ENCODE measurements at places on chromosomes 4 and X.
A peak's percentile ranks its signal among the peaks of the same experiment; 100 is the strongest.

DNA sequence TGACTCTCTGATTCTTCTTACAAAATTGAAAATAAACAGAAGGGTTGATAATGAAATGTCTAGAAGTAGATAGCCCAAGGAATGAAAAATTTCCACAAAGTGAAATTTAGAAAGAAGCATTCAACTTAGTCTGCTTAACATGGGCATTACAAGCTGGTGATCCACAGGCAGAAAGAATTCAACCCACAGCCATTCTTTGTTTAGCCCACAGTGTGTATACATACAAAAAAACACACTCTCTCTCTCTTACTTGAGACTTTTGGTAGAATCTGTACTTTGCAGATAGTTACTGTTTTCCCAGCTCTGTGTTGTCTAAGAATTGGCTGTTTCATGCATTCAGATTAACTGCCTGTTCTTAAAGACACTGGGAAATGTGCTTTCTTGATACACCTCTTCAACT is 159.8 kb downstream of the SLC4A4 start:
- DNase-seq: no peak

GRCh38 chr4:103075435-103075893 is 1.1 kb downstream of the SLC9B2 start:
- DNase-seq: no peak

- DNase-seq: no peak
These were observed 36.0 kb upstream of the ARSJ start for GRCh38 chr4:114015444-114015899.

GRCh38 chr4:89108091-89108490 is 3.2 kb upstream of the TIGD2 start:
- no peak for DNase-seq

GRCh38 chr4:34720571-34720970 is 1523.7 kb downstream of the ARAP2 start:
- peak; percentile 46 for DNase-seq

GRCh38 chr4:162163892-162164759 is at the start of gene FSTL5:
Gene FSTL5 (minus strand): TSS chr4:162164000. CDS start chr4:162111396, 52,604 bp downstream.
- no peak for DNase-seq

DNA sequence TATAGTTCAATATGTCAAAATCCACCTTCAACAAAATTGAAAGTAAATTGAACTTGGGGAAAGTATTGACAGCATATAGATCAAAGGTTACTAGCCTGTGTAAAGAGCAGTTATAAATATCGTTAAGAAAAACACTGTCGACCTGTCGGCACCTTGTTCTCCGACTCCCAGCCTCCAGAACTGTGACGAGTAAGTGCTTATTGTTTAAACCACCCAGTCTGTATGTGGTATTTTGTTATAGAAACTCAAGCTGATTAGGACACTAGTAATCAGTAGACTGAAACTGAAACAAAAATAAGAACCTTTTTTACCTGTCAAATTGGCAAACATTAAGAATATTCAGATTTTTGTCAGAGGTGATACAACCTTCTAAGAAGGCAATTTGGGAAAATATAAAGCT is 17.0 kb downstream of the HTT start:
- no peak for DNase-seq

GRCh38 chr4:127643791-127644190 is 11.0 kb downstream of the INTU start:
- DNase-seq: no peak

DNA sequence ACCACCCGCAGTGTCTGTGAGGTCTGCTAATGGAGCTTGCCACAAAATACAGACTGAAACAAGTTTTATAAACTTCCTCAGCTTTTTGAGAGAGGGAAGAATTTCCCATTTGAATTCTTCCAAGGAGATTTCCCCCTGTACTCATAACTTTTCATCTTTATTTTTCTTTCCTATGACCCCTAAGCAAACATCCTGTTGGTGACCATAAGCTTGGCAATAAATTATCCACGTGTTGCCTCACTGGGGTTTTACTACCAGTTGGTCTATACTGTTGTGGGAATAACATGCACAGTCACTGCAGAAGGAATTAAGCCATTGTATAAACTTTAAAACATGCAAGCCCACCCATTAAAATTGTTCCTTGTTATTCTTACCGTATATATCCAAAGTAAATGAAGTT is 86.2 kb downstream of the SLC39A8 start:
- DNase-seq: no peak

GRCh38 chr4:152585023-152585441 is 49.1 kb upstream of the FBXW7 start:
- DNase-seq: no peak

GRCh38 chr4:121656269-121656641 is 40.5 kb downstream of the ANXA5 start:
- peak; percentile 22 for DNase-seq

DNA sequence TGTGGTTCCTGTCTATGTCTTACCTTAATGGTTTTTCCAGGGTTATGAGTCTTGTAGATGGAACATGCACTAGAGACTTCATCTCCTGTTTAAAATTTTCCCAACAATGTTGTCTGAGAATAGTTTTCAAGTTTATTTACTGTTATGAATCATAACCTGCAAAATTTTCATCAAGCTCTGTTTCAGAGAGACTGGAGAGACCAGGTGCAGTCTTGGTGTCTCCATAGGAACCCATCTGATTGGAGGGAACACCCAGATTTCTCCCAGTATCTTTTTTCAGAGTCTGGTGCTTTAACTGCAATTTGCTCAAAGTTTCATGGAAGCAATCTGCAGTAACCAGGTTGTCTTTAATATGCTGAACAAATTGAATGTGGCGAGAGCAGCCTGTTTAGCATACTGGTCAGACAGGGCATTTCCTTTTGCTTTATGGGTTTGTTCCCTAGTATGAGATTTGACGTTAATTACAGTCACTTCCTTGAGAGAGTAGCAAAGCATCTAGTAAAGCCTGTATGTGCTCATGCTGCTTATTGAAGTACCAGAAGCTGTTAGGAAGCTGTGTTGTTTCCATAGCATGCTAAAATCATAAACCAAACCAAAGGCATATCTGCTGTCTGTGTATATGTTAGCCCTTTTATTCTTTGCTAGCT is 18.8 kb upstream of the VSIG1 start:
- peak; percentile 43 for DNase-seq

DNA sequence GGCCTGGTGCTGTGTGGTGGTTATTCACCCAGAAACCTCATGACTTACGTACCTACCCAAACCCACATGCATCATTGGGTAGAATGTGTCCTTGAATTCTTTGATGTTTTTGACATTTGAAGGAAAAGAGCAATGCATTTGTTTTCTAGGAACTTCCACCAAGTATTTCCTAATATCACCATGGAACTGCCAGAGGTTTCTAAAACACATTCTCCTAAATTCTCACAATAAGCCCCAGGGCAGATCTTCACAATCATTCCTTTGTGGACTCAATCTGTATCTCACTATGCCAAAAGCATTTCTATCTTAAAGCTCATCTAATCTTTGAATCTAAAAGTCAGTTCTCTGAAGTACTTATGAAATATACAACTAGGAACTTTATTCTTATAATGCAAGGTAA is 8.3 kb upstream of the ODAM start:
- no peak for DNase-seq

DNA sequence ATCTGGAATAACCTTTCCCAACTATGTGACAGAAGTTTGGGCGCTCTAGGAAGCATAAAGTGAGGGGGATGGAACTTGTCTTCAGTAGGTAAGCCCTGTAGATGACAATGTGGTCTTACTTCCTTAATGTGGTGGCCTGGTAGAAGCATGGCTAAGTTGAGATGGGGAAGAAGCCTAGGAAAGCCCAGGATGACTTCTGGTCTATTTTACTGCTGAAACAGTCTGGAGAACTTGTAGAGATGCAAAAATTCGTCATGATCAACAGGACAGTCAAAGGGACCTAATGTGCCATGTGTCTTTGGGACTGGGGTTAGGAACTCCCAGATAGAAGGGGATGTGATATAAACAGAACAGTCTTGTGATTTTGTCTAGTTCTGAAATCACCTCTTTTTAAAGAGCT is 40.8 kb downstream of the CCNG2 start:
- DNase-seq: no peak

DNA sequence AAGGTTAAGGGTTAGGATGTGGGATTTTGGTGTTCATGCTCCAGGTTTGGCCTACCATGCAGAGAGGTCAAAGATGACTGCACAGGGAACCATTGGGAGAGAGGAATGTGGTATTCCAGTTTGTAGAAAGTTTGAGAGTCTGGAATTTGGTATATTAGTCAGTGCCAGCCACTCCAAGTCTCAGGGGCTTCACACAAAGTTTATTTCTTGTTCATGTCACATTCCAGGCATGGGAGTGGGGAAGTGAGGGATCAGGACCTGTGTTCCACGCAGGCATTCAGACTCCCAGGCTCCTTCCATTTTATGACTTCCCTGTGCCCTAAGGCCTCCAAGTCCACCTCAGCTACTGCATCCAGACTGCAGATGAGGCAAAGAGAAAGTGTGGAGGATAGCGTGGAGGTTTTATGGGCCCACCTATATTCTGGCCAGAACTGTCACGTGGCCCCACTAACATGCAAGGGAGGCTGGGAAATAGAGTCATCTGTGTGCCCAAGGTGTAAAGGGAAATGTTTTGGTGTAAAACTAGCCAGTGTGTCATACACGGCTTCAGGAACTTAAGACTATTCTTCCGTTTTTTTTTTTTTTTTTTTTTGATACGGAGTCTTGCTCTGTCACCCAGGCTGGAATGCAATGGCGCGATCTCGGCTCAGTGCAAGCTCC is 140.6 kb upstream of the SCML1 start:
- DNase-seq: no peak

DNA sequence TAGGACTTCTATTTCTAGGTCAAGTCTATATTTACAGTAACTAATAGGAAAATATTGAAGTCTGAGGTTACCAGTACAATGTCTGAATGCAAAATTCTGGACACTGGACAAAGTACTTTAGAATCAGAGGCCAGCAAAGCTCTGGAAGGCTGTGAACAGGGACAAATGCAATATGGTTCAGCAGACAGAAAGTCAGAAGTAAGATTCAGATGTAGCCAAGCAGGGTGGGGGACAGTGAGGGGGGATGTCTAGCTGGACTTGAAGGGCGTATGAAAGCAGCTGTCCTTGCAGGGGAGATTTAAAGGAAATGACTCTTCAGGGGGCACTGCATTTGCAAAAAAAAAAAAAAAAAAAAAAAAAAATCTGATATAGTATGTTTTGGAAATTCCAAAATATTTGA is 2.9 kb downstream of the SORBS2 start:
- DNase-seq: no peak

- DNase-seq: peak; percentile 85
These were observed at the start of gene PGM2 for GRCh38 chr4:37826295-37827029. Gene PGM2 (plus strand): TSS chr4:37826686. CDS start chr4:37826733, 47 bp downstream.

- DNase-seq: no peak
These were observed 434.6 kb upstream of the GNPDA2 start for GRCh38 chr4:45160951-45161350.

DNA sequence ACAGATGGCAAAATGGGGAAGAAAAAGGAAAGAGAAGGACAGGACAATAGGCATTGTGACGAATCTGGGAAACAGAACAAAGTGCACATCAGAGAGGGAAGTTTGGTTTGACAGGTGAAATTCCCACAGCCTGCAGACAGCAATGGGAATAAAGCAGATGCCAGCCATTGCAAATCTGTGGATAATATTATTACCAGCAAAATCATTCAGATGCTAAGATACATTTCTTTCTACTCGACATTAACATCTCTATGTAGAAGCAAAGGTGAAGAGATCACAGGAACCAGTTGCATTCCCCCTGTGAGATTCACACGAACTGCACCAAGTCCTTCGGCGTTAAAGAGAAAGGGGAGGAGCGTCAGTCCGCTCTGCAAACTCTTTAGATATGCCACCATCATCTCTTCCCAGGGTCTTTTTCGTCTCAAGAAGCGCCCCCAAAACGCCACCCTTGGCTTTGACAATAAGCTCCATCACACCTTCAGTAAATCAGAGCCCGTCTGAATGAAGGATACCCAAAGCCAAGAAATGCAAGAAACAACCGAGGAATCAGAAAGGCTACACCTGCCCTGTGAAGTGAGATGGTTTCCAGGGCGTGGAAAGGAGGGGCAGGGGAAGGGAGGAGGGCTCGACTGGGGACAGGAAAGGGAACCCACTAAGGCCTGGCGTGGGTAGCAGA is 1.9 kb downstream of the NEUROG2 start:
- DNase-seq: no peak

- no peak for DNase-seq
These were observed 84.8 kb downstream of the STOX2 start for GRCh38 chr4:183989931-183990330.

GRCh38 chrX:22310779-22311178 is 38.1 kb downstream of the CBLL2 start:
- no peak for DNase-seq

DNA sequence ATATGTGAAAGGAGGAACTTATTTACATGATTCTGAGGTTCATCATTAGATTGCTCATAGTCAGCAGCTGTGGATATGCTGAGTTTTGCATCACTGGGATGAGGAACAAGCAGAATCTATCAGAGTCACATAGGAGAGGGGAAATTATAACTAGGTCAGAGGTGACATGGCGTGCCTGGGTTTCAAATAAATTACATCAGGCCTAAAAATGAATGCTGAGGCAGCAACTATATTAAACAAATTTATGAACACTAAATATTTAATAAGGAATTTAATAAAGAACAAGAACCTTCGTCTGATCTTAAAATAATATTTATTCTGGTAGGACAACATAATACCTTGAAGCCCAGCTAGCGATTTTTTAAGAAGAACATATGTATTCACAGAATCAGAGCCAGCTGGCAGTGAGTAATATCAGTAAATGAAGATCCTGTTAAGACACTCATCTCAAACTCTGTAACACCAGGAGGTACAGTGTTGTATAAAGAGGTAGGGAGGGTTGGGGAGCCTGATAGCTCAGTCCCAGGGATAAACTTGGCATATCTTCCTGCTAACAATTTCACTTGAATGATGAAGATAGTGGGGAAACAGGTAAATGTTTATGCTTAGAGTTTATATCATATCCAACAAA is 60.9 kb upstream of the HS3ST1 start:
- DNase-seq: no peak

DNA sequence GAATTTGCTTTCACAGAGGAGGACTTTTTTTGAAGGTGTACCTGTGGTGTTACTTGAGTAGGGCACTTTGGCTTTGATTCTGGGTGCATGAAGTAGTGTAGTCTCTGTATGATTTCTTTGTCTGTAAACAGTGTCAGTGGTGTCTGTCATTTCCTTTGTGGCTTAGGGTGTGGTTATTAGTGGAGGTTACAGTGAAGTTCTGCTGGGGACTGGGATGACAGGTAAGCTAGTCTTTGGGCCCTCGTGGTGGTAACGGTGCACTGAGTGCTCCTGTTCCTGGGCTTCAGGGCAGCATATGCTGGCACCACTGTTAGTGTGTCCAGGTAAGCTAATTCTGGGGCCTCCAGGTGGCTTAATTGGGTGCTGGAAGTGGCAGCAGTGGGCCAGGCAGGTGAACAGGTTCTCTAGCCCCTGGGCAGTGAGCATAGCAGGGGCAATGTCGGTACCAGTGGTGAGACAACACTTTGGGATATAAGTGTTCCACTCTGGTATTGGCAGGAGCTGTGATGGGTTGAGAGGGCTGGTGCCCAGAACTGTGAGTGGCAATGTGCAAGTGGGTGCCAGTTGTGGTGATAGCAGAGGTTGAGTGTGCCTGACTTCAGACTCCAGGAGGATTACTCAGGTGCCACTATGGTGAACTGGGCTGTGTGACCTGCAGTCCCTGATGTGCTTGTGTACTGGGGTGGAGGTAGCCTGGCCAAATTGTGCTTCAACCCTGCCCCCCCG is 26.0 kb upstream of the VSIG1 start:
- DNase-seq: no peak
